ENCODE measurements at places on chromosomes 5 and 9.
A peak's percentile ranks its signal among the peaks of the same experiment; 100 is the strongest.

DNA sequence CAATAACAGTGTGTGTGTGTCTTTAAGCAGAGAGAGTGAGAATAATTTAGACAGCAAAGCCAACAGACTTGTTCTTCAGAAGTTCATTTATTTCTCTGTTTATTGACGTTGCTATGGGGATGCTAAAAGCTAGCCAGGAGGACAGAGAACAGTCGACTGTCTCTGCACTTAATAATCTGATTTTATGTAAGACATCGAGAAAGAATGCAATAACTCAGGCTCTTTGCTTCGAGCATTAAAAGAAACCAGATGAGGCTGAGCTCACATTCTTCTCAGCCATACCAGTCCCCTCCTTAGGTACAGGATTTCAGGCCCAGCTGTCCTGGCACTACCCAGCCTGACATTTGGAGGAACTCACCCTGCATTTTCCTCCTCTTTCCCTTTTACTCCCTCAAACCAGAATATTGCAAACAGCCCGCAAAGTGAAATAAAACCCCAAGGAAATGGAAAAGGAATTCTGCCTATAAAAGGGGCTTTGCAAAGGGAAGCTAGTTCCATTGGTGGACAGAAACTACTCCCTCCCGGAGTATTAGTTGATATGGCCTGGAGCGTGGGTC is 44.5 kb upstream of the DPYSL3 start:
- peak; percentile 83 for DNase-seq

DNA sequence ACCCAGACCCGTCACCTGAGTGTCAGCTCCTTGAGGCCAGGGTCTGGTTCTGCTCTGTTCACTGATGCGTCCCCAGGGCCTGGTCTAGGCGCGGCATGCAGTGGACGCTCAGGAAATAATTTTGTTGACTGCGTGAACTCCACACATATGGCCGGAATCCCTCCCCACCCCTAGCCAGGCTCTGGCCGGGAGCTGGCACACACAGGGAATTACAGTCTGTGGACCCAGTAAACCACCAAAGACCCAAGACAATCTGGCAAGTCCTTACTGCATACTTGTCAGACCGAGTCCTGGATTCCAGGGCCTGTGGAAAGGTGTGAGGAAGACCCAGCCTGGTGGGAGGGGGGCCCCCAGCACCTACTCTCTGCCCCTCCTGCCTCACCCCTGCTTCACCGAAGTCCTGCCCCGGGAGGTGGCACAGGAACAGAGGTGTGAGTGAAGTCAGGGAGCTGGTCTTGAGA is 113.0 kb upstream of the IER5L start:
- no peak for DNase-seq

DNA sequence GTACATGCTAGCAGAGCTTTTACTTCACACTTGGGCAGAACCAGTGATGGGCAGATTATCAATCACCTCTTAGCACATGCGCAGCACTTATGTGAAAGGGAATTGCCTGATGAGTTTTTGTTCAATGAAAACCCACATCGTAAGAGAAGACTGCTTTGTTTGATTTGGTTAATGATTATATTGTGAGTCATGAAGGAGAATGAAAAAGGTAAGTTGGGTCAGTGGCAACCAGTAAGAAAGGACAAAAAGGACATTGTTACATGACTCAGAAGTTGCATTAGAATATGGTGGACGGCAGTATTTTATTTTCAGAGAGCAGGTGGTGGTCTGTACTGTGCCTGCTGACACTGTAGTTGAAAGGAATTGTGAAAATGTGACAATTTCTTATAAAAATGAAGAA is 127.4 kb downstream of the AOPEP start:
- DNase-seq, result no peak

DNA sequence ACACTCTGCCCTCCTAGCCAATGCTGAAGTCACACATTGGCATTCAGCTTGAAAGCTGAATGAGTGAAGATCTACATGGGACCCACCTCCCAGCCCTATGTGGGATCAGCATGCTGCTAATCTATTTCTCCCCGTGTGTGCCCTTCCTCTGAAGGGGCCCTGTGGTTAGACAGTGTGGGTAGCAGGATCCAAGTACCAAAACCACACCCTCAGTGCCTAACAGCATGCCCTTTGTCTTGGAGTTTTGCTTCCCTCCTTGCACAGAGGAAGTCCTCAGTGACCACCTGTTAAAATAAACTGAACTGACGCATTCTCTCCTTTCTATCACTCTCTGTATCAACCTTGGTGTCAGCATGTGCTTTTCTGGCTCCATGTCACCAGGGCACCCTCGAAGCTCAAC is 25.0 kb downstream of the SH3TC2 start:
- DNase-seq, result no peak

DNA sequence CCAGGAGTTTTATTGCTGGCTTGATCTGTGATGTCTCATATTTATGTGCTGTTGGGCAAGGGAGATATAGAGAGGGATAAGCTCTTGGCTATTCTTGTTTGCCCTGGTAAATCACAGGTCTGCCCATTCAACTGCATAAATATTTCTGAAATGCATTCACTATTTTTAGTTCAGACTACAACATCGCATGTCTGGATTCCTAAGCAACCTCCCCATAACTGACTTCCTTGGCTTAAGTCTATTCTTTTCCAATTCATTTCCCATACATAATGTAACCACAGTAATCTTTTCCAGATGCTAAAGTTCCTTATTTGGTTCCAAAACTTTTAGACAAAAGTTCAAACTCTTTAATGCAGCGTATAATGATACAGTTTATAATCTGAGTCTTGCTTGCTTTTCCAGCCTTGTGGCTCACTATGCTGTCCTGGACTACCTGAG is 321.4 kb upstream of the ACTBL2 start:
- peak; percentile 71 for DNase-seq

DNA sequence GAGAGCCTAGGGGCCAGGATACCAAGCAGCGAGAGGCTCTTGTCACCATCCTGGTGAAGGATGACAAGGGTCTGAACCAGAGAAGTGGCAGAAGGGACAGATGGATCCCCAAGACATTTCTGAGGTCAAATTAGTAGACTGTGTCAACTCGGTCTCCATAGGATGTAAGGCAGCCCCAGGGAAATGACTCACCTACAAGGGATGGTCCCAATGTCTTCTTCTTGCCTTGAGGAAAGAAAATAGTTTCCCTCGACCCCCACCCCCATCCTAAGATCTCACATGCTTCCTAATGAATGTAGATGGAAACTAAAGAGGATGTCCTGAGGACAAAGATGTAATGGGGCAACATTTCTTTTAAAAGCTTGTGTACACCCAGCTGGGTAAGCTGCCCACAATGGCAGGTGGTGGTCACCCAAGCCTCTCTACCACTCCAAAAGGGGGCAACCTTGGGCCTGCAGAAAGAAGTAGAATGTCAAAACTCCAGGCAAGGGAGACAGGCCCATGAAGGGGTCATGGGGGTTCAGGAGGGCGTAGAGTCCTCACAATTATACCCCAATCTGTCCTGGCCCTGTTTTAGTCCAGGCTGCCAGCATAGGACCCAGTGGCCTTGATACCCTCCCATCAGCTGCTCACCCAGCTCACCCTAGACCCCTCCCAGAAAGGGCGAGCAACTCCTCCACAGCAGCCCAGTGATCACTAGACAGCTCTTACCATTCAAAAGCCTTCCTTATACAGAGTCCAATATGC is 187.4 kb downstream of the ACTL7B start:
- no peak for DNase-seq

- peak; percentile 1 for DNase-seq
These were observed 10.2 kb downstream of the DCANP1 start for GRCh38 chr5:135436951-135437418.

GRCh38 chr5:58505502-58505901 is 14.3 kb downstream of the GAPT start:
- no peak for DNase-seq

GRCh38 chr5:16809395-16810207 is 126.5 kb downstream of the MYO10 start:
- DNase-seq, result peak; percentile 86

DNA sequence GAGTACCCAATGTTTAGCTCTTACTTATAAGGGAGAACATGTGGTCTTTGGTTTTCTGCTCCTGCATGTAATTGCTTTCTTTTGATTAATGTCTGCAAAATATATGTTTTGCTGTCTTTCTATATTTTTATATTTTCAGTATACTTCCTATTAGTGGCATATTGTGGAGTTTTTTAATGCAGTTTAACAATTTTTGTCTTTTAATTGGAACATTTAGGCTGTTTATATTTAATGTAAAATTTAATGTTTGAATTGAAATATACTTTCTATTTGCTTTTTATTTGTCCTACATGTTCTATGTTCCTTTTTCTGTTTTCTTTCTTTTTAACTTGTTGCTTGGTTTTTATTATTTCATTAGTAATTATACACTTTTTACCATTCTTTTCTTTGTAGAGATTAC is 4.9 kb downstream of the ECM2 start:
- no peak for DNase-seq

DNA sequence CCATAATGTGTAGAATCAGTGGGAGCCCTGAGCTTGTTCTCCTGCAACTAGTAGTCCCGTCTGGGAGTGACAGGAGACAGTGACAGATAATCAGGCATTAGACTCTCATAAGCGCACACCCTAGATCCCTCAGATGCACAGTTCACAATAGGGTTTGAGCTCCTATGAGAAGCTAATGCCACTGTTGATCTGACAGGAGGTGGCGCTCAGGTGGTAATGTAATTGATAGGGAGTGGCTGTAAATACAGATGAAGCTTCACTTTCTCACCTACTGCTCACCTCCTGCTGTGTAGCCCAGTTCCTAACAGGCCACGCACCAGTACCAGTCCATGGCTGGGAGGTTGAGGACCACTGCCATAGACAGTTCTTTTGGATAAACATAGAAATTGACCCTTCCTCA is 188.7 kb downstream of the ROR2 start:
- DNase-seq, result no peak

DNA sequence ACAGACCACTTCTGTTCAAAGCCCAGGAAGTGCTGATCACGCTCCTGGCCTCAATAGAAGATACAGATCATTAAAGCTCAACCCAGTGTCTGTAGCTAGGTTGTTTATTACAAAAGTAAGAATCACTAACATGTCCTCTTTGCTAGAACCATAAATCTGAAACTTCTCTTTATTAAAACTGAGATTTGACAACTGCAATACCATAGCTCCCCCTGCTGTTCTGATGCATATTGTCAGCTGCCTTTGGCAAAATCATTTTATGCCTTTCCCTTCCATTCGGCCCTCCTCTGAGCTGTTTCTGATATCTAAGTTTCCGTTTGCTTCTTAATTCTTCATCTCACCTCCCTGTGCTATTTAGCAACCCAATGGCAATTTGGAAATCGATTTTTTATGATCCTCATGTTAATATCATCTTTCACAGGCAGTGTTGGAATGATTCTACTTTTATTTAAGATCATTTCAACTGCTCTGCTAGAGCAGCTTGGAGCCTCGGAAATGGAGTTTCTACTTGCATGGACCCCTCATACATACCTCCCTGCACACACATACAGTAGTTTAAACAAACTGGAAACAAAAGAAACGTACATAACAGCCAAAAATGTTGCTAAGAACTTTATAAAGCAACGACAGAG is 998.8 kb downstream of the MAT2B start:
- peak; percentile 55 for DNase-seq

DNA sequence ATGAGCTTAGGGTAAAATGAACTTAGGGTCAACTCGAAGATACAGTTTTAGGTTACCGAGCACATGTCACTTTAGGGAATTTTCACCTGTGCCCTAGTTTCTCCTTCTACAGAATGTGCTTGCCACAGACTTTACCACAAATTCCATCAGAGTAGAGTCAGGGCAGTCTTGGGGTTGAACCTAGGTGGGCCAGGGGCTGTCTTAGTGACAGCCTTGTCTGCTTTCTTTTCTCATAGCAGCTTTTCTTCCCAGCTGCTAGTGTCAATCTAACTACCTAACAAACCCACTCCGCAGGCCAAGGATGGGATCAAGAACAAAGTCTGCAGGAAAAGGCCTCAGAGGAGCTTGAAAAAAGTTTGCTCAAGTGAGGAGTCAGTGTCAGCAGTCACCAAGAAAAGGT is 458.1 kb upstream of the CDH18 start:
- DNase-seq, result no peak

- no peak for DNase-seq
These were observed 42.8 kb downstream of the MCCC2 start for GRCh38 chr5:71629950-71630349.

- no peak for DNase-seq
These were observed 32.1 kb upstream of the MAP3K1 start for GRCh38 chr5:56783261-56783660.

- DNase-seq, result no peak
These were observed 4.3 kb upstream of the SPATA6L start for GRCh38 chr9:4670591-4670990.

DNA sequence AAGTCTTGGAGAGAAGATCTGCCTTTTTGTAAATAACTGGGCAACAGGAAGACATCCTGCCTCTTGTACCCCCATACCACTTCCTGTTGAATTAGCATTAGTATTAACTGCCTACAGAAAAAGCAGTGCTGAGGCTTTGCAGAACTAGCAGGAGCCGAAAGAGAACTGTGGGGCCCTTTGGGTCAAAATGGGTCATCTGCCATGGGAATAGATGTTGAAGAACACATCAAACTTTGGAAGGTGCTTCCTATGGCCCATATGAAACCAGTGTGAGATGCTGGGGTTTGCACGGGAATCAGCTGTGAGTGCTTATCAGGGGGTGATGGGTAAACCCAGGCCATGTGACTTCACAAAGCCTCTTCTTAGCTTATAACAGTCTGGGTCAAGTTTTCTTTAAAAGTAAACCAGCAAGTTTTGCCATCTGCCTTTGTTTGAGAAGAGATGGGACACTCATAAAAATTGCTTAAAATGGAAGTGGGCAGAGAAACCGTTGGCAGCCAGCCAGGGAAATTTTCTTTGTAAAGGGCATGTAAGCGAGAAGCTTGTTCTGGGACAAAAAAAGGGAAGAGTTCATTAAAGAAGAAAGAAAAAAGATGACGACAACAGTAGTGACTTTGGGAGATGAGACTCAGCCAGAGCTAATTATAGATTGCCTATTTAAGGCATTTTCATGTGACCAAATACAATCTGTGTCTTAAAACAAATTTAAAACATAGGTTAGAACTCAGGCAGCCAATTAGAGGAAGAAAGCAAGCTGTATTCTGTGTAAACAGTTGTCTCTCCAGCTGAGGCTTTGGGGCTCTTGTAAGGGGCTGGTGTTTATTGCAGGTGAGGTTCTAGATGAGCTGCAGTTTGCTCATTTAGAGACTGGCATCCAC is 4.4 kb downstream of the SLC25A25 start:
- DNase-seq, result peak; percentile 29

GRCh38 chr5:116880150-116880549 is 305.5 kb upstream of the SEMA6A start:
- DNase-seq, result no peak

- DNase-seq, result no peak
These were observed 2.6 kb upstream of the SEMA6A start for GRCh38 chr5:116577064-116577788.

GRCh38 chr9:104374711-104375110 is 129.4 kb upstream of the OR13F1 start:
- DNase-seq, result no peak
